GM23338 (cell line): ENCODE measurements at places on chromosomes 5 and 9. TPM values are rescaled to one million over a fixed set of nuclear protein-coding genes. Genes with fewer than 3 reads are reported as not detected.

GPSM1 gene
- total RNA-seq: 21.3 and 23.2 TPM in 2 replicates

FOXD4L3 gene
- total RNA-seq: not detected in 2 replicates

PCDHGA12 gene
- total RNA-seq: 3.3 and 3.5 TPM in 2 replicates

RNF183 gene
- total RNA-seq: not detected in 2 replicates

ELOVL7 gene
- total RNA-seq: 6.5 and 7.0 TPM in 2 replicates

SOHLH1 gene
- total RNA-seq: 0.21 TPM in 1 of 2 replicates, not detected in the other

GOLM1 gene
- total RNA-seq: 82.1 and 92.4 TPM in 2 replicates

PHF24 gene
- total RNA-seq: 0.14 and 0.19 TPM in 2 replicates

- H3K4me3 ChIP-seq: no peak overlapping the region
- H3K27me3 ChIP-seq: no peaks in the 10 kb centered on the region
- H3K27ac ChIP-seq: no peak overlapping the region
- no peak for DNase-seq
- H3K36me3 ChIP-seq: no peaks in the 10 kb centered on the region
- H3K4me1 ChIP-seq: peaks cover 11% of the 10 kb centered on the region
These were observed 7.0 kb upstream of the SUB1 start for GRCh38 chr5:32578363-32578762.

DNA sequence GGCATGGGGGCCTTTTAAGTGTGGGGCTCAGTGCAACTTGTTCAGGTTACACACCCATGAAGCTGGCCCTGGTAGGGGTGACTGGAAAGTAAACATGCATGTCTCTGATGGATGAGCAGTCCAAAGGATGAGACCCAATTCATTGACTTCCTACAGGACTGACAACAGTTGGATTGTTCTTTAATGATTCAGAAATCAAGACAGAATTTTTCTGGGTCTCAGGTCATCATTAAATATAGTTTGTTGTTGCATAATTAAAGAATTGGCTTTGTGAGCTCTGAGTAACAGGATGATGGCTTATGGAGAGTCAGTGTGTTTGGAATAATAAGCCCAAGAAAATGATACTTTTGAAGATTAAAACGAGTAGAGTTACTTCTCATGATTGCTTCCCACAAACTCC is 604.2 kb upstream of the CLINT1 start:
- no peak for DNase-seq
- H3K36me3 ChIP-seq: no peaks in the 10 kb centered on the region
- no peak overlapping the region for H3K27ac ChIP-seq
- H3K4me3 ChIP-seq: no peak overlapping the region

DNA sequence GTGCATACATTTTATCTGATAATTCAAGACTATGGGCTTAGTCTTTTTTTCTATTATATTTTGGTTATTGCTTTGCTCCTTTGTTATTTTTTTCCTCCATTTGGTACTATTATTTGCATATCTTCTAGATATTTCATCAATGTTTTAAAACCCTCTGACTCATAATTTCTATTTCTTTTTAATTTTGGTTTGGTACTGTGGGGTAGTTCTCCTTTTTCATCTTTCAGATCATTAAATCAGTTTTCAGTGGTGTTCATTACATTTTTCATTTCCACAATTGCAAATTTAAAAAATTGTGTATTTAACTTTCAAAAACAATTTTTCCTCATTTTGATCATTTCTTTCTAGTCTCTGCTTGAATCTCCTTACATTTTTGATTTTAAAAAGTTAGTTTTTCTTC is 7.5 kb upstream of the FRMPD1 start:
- peaks cover 10% of the 10 kb centered on the region; the same call in 1 of the 2 replicates for H3K27me3 ChIP-seq
- H3K4me1 ChIP-seq: no peaks in the 10 kb centered on the region
- no peak overlapping the region for H3K4me3 ChIP-seq
- H3K27ac ChIP-seq: no peak overlapping the region
- DNase-seq: no peak

DNA sequence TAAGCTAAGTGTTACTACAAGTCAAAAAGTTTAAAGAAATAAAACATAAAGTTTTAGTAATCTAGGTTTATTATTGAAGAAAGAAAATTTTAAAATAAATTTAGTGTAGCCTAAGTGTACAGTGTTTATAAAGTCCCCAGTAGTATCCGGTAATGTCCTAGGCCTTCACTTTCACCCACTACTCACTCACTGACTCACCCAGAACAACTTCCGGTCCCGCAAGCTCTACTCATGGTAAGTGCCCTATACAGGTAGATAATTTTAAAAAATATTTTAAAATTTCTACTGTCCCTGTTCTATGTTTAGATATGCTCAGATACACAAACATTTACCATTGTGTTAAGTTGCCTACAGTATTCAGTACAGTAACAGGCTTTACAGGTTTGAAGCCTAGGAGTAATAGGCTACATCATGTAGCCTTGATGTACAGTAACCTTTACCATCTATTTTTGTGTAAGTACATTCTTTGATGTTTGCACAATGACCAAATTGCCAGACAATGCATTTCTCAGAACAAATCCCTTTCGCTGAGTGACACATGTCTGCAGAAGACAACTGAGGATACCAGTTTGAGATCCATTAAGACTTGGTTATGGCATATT is 253.6 kb downstream of the TRIM32 start:
- H3K4me3 ChIP-seq: no peak overlapping the region
- H3K4me1 ChIP-seq: peaks cover 11% of the 10 kb centered on the region
- H3K27ac ChIP-seq: no peak overlapping the region
- no peaks in the 10 kb centered on the region for H3K27me3 ChIP-seq
- no peaks in the 10 kb centered on the region for H3K36me3 ChIP-seq
- DNase-seq: no peak

DNA sequence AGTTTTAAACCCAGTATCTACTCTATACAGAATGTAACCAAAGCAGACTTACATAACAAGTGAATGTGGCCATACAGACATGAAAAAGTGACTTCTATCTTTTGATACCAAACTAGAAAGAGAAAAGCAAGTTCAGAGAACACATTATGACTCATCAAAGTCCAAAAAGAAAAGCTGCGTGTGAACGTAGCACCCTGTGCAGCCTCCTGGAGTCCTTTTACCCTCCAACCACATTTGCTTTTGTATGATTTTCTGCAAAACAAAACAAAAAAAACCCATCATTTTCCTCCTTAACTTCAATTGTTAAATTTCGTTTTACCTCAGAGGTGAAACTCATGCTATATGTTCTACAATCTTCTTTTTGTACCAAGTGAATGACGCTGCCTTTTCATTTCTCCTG is 2.8 kb upstream of the SMARCA2 start:
- no peak for DNase-seq
- no peak overlapping the region for H3K4me3 ChIP-seq
- H3K36me3 ChIP-seq: no peaks in the 10 kb centered on the region
- peaks cover 5% of the 10 kb centered on the region; the same call in 1 of the 2 replicates for H3K4me1 ChIP-seq
- peaks cover 50% of the 10 kb centered on the region for H3K27me3 ChIP-seq

DNA sequence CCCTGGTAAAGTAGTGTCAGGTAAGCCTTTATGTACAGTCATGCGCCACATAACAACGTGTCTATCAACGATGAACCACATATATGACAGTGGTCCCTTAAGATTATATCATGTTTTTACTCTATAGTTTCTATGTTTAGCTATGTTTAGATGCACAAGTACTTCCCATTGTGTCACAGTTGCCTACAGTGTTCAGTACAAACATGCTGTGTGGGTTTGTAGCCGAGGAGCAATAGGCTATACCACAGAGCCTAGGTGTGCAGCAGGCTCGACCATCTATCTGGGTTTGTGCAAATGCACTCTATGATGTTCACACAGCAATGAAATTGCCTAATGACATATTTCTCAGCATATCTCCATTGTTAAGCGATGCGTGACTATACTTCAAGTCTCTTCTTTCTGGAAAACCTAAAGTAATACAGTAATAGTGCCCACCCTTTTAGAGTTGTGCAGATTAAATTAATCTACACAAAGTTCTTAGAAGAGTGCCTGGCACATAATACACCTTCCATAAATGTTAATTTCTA is 295.9 kb downstream of the ARHGAP26 start:
- H3K27me3 ChIP-seq: no peaks in the 10 kb centered on the region
- DNase-seq: no peak
- H3K27ac ChIP-seq: no peak overlapping the region
- no peaks in the 10 kb centered on the region; the same call in 1 of the 2 replicates for H3K36me3 ChIP-seq

- no peaks in the 10 kb centered on the region for H3K36me3 ChIP-seq
- no peak for DNase-seq
- no peak overlapping the region for H3K27ac ChIP-seq
These were observed 88.2 kb downstream of the SREK1 start for GRCh38 chr5:66232275-66232674.

- DNase-seq: no peak
- no peaks in the 10 kb centered on the region for H3K27me3 ChIP-seq
- H3K36me3 ChIP-seq: no peaks in the 10 kb centered on the region
- peaks cover 28% of the 10 kb centered on the region for H3K4me1 ChIP-seq
- H3K4me3 ChIP-seq: no peak overlapping the region
- no peak overlapping the region for H3K27ac ChIP-seq
These were observed 8.1 kb downstream of the MEGF10 start for GRCh38 chr5:127298656-127299055.

DNA sequence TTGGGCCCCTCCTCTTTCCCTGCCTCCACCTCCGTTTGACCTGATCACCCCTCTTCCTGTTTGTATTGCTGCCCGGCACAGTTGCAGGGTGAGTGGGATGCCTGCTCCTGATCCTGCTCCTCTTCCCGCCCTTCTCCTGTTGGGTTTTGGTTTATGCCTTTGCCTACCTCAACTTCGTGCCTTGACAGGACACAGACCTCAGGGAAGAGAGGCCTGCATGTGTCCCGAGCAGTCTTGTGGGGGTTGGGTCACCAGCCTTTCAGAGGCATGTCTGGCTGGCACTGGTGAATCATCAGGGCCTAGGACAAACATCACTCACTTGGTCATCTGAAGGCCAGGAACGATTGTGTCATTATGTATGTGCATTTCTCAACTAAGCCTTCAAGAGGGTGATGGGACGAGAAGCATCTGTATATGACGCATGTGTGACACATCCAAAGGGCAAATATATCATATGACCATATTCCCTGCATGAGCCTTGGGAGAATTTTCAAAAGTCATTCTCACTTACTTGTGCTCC is 56.9 kb downstream of the NPR3 start:
- no peak overlapping the region for H3K27ac ChIP-seq
- no peak overlapping the region for H3K4me3 ChIP-seq
- H3K4me1 ChIP-seq: no peaks in the 10 kb centered on the region
- H3K27me3 ChIP-seq: no peaks in the 10 kb centered on the region

GRCh38 chr5:112059579-112060135 is 302.7 kb upstream of the NREP start:
- H3K27me3 ChIP-seq: no peaks in the 10 kb centered on the region
- H3K27ac ChIP-seq: no peak overlapping the region
- H3K4me1 ChIP-seq: no peaks in the 10 kb centered on the region
- no peak for DNase-seq
- no peaks in the 10 kb centered on the region for H3K36me3 ChIP-seq
- no peak overlapping the region for H3K4me3 ChIP-seq
